ENCODE measurements at places on chromosomes 2 and 18.

- DNase-seq = no peak
Observed at GRCh38 chr2:197600306-197600705, 75.1 kb downstream of the RFTN2 start.

GRCh38 chr2:38248255-38248654 is 128.8 kb downstream of the ATL2 start:
- DNase-seq = no peak

- DNase-seq = no peak
Observed at GRCh38 chr2:173307293-173307692, 47.4 kb upstream of the CDCA7 start.

DNA sequence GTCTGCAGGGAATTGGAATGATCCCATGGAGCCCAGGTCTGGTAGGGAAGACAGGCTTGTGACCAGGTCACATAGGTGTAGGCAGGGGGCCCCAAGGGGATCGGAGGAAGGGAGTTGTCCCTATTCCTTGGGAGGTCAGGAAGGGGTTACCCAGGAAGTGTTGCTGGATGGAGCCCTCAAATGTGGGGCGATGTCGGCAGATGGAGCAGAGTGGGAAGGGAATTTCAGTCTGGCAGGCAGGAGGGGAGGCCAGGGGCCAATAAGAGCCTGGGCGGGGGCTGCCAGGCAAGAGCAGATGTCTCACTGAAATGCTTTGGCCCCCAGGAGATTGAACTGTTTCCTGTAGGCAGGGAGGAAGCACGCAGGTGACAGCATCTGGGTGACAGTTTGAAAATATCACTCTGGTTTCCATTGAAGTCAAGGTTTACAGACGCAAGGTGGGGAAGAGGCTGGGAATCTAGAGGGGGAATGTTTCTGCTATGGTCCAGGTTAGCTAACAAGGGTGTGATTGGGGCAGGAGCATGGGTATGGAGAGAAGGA is 81.5 kb upstream of the SMAD2 start:
- DNase-seq = no peak

GRCh38 chr2:1995081-1995480 is 250.8 kb upstream of the PXDN start:
- DNase-seq = no peak

DNA sequence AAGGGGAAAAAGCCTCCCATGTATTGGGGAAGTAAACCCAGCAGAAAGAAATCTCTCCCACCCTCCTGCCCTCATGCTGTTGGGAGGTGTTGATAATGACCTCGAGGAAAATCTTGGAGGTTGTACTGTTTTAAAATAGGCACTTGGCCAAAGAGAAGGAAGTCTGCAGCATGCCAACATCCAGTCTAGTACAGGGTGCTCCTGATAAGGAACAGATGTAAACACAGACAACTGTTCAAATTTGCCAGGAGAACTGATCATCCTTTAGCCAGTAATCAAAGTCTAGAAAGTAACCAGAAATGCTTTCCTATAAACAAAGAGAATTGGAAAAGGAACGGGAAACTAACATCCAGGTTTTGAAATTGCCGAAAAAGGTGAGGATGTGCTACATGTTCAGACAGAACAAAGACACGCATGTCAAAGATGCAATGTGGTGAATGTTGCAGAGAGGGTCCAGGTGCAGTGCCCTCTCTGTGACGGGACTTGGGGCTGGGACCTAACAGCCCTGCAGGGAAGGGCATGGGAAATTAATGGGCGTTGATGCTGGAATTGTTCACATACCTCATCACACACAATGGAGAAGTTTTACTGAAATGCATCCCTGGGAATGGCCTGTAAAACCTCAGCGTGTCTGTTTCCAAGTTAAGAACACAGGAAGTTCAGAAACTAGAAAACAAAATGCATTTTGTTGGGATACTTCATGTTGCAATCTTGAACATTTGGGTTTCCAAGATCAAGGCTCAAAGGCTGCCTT is 125.7 kb upstream of the RND3 start:
- DNase-seq = no peak

DNA sequence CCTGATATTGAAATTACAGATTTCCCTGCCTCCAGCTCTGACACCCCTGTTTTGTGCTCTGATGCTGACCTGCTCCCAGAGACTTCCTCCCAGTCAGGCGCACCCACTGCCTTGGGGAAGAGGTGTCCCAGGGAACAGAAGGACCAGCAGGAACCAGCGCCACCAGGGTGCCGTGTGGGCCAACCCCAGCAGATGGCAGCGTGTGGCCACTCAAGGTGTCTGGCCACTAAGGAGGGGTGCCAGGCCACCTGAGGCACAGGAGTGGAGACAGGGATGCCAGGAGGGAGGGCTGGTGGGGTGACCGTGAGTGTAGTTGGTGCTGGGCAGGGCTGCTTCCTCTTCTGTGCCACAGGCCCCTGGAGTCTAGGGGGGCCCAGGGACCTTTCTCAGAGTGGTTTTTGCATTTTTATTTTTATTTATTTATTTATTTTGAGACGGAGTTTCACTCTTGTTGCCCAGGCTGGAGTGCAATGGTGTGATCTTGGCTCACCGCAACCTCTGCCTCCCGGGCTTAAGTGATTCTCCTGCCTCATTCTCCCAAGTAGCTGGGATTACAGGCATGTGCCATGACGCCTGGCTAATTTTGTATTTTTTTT is 56.0 kb downstream of the TEX44 start:
- DNase-seq = peak; percentile 51

DNA sequence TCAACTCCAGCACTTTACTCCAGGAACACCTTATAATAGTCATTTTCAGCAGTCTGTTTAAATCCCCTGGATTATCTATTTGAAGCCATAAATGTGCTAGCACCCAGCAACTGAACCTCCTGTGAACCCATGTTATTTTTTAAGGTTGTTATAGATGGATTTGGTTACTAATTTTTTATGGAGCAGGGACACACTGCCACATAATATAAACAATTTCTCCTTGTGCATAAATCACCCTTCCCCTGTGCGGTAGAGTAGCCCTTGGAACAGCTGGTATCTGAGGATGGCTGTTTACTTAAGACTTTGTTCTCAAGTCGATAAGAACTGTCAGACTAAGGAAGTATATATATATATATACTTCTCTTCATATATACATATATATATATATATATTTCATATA is 367.4 kb downstream of the EPHA4 start:
- no peak for DNase-seq

GRCh38 chr18:23365602-23366001 is 87.5 kb upstream of the RIOK3 start:
- no peak for DNase-seq

DNA sequence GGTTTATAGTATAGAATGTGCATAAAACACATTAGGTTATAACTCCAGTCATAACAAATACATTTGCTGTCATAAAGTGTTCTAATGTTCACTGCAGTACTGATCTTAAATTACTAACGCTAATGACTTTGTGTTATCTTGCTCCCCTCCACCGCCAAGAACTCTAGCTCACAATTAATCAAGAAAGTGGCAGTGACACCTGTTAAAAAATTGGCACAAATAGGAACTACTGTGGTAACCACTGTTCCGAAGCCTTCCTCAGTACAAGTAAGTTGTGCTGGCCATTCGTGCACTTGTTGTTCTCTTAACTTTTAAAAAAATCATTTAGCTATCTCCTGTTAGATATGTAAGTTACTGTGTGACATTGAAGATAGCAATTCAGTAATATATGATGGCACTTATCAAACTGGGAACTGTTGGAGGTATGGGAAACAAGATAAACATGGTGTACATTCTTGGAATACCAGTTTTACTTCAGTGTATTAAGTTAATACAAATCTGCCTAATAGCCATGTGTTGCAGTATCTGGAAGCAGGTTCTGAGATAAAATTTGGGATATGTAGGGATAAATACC is 41.2 kb downstream of the TAF4B start:
- no peak for DNase-seq

DNA sequence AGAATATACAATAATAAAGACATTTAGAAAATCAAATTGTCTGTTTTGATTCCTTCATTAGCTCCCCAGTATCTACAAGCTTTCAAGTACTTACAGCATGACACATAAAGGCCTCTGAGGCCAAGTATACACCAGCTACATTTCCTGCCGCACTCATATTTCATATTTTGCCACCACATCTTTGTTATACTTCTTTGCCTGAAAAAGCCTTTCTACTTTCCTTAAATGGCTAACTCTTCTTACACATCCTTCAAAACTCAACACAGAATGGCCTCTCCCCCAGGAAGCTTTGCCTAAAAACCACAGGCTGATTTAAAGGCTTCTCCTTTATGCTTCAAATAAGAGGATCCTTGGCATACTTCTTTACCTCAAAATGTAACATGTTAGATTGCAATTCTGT is 4.5 kb downstream of the STK17B start:
- DNase-seq = peak; percentile 38

DNA sequence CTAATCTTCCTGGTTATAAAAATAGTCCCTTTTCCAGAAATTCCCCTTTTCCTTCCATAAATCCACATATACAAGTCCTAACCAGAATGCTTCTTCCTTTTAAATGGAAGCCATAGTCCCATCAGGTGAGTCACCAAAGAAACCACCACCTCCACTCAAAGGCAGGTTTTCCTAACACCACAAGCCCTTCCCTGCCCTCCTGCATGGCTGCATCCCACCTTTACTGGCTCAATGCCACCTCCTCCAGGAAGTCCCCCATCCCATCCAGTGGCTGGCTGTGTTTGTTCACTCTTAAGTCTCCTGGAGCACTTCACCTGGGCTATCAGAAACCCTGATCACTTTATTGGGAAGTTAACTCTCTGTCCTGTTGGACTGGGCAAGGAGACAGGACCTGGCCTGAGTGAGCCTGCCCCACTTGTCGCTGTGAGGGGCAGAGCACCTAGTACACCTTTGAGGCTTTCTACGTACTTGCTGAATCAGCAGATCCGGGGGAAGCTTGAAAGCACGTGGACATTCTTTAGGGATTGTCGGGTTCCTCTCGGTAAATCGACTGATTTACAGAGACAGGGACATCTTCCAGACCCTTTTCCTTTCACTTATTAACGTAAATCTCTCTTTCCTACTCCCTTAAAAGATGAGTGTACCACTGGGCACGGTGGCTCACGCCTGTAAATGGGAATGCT is 71.0 kb downstream of the NGEF start:
- DNase-seq = no peak

DNA sequence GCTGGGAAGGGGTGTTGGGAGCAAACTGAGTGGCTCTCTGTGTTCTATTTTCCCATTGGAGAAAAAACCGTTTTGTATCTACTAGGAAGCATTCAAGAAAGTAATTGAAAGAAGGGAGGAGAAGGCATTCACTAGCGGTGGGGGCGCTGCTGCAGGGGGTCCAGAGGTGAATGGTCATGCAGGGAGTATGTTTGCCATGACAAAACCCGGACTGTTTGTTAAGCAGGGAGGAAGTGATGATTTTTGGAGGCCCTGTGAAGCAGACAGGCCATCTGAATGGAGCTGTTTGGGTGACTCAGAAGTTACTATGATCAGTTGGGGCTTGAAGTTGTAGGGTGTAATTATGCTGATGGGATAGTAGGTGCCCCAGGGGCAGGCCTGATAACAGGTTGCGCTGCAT is 7.0 kb downstream of the TAF4B start:
- DNase-seq = no peak

DNA sequence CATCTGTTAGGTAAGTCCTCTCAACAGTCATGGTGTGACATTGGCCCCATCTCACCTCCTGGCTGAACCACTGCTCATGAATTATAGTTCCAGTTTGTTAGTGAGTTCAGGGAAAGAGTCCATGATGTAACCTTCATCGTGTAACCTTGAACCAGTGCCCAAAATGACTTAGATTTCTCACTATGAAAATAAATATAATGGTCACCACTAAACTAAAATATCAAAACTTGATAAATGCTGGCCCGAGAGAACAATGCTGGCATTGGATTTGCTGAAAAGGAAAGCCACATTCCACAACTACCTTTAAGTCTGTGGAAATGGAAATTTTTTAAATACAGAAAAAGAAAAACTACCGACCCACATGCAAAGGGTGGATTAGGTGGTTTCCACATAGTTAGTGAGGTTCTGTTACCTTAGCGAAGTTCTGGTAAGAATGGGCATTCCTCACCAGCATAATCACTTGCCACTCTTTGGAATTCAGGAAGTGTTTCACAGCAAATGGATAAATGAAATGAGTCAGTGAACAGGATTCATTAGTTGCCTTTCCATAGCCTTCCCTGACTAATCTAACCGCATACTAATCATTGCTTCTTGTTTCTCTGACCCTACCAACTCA is 133.9 kb upstream of the CTAGE1 start:
- no peak for DNase-seq

DNA sequence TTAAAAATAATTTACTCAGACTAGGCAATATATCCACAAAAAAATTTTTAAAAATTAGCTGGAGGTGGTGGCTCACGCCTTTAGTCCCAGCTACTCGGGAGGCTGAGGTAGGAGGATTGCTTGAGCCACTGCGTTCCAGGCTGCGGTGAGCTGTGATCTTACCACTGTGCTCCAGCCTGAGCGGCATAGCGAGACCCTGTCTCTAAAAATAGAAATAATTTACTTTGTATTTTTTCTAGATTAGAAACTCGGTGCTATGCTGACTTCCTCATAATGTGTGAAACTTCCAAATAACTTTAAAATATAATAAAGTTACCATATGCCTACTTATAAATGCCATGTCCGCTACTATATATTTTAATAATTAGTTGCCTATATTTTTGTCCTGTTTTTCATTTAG is 6.7 kb downstream of the PPIG start:
- DNase-seq = no peak

DNA sequence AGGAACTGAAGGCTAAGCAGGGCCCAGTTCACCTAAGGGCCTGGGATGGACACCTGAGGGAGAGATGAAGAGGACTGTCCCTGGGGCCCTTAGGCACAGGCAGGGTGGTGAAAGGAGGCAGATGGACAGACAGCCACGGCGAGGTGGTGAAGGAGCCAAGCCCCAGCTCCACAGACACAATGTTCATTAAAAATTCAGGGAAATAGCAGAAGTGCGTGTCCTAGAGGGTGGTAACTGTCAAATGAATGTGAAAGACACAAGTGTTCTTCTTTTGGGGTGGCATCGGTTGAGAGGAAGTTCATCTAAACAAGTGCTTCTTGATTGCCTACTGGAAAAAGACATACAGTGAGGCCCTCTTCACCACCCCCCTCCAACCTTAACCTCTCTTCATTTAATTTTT is 76.2 kb upstream of the SIX2 start:
- DNase-seq = peak; percentile 7

GRCh38 chr2:84435345-84436025 is 23.6 kb downstream of the SUCLG1 start:
- DNase-seq = no peak

- DNase-seq = no peak
Observed at GRCh38 chr2:210861038-210861665, 304.8 kb downstream of the CPS1 start.

DNA sequence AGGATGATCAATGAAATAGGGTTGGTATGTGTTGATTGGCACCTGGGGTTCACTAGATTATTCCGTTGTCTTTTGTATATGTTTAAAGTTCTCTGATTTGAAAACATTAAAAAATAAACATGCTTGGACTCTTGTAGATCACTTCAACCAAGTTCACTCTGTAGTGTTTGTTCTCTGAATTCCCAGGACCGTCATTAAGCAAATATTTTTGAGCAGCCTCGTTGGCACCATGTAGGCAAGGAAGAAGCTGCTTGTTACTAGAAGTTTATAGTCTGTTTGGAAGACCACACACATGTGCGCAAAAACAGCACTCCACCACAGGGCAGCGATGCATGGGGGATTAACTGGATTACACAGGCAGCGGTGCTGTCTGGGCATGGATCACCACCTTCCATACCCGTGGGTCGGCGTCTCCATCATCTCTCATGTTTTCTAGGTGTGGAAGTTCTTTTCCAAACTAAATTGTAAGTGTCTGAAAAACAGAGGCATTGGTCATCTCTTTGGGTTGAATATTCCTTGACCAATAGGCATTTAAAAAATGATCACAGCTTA is 212.2 kb downstream of the FHOD3 start:
- no peak for DNase-seq

Measured in inflammatory macrophage (primary cell).